ENCODE measurements at places on chromosomes 11 and 22. TPM values are rescaled to one million over a fixed set of nuclear protein-coding genes. Genes with fewer than 3 reads are reported as not detected.

The PHF21B gene
- total RNA-seq = not detected

- peaks cover 10% of the 10 kb centered on the region for H3K36me3 ChIP-seq
- H3K4me1 ChIP-seq = no peaks in the 10 kb centered on the region
- DNase-seq = no peak
- H3K27ac ChIP-seq = no peak overlapping the region
Observed at GRCh38 chr11:66663741-66664296, 13.9 kb downstream of the RBM4B start.

DNA sequence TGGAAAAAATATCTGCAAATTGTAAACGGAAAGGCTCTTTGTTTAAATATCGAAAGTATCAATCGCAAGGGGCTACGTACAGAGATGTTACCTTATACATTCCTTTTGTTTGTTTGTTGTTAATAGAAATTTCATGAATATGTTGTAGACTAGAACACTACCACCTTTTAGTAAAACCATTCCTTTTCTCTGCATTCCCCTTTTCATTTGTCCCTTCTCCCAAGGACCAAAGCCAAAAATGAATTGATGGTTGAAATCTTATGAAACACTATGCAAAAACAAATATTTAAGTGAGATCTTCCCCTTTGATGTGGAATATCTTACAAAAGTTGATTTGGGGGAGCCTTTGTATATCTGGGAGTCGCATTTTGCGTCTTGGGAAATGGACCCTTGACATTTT lies 2.1 kb downstream of the SLC17A6 start:
- no peak overlapping the region for H3K27ac ChIP-seq
- H3K4me1 ChIP-seq = peaks cover 3% of the 10 kb centered on the region
- H3K4me3 ChIP-seq = no peak overlapping the region
- DNase-seq = no peak

- no peaks in the 10 kb centered on the region for H3K36me3 ChIP-seq
- no peak overlapping the region for H3K4me3 ChIP-seq
- no peaks in the 10 kb centered on the region for H3K4me1 ChIP-seq
Observed at GRCh38 chr11:81421251-81421860, 1312.3 kb downstream of the FAM181B start.

GRCh38 chr11:72836111-72836510 lies 21.9 kb downstream of the ATG16L2 start:
- DNase-seq = no peak
- H3K36me3 ChIP-seq = peaks cover 33% of the 10 kb centered on the region
- no peaks in the 10 kb centered on the region for H3K27me3 ChIP-seq
- no peaks in the 10 kb centered on the region for H3K4me1 ChIP-seq
- no peak overlapping the region for H3K27ac ChIP-seq

DNA sequence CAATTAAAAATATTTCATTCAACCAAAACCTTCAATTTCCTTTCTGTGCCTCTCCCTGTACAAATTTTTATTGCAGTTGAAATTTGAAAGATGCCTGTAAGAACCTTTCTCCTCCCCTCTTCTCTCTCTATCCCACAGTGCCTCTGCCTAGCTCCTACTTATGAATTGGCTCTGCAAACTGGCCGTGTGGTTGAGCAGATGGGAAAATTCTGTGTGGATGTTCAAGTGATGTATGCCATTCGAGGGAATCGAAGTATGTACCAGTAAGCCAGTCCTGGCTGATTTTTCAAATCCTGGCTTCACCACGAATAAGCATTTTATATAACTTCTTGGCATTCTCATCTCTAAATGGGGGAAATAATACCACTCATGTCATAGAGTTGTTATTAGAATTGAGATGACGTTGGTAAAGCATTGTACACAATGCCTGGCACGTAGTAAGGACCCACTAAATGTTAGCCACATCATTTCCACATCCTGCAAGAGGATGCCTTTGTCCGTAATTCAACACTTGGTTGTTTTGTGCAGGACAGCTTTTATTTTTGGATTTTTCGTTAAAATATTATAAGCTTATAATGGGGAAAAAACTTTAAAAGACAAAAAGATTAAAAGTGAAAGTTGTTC lies 6.0 kb downstream of the DDX25 start:
- no peak overlapping the region for H3K4me3 ChIP-seq
- no peaks in the 10 kb centered on the region for H3K27me3 ChIP-seq
- H3K4me1 ChIP-seq = no peaks in the 10 kb centered on the region
- H3K27ac ChIP-seq = no peak overlapping the region

All from naive thymus-derived CD4-positive, alpha-beta T cell (primary cell).